G401 (cell line): ENCODE measurements at places on chromosomes 3 and 15. TPM values are rescaled to one million over a fixed set of nuclear protein-coding genes. Genes with fewer than 3 reads are reported as not detected.

DNA sequence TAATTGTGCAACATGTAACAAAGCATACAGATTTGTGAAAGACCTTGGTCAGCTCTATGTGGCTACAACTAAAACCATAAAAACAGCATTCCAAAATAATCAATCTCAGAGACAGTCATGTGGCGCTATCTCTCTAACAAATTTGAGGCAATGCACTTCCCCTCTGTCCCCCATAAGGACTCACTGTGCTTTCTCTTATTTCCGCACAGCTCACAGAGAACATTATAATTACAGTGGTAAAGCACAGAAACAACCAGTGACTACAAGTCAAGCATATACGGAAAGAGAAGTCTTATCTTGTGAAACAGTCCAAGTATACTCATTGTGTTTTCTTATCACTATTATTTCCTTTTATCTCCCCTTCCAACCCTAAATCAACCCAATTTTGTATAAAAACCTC, 64.3 kb downstream of the RYK start:
- no peak for DNase-seq

Gene TLR9
- 0.07 TPM in 1 of 2 replicates, not detected in the other for total RNA-seq

Gene SERINC4
- total RNA-seq, result not detected in 2 replicates

DNA sequence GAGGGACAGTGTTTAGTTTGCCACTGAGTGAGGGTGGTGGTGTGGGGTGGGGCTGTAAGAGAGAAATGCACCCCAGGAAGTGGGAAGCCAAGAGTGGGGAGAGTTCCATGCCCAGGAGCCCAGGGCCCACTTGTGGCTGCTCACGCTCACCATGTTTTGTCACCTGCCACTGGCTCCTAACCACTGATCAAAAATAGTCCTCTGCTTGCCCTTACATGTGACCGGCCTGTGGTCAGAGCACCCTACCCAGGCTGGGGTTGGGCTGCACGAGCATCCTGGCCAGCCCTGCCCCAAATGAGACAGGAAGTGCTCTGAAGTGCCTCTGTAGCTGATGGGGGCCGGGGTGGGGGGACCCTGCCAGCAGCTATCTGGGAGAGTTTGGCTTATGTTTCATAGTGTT, 216.3 kb downstream of the RPLP1 start:
- DNase-seq, result no peak

DNA sequence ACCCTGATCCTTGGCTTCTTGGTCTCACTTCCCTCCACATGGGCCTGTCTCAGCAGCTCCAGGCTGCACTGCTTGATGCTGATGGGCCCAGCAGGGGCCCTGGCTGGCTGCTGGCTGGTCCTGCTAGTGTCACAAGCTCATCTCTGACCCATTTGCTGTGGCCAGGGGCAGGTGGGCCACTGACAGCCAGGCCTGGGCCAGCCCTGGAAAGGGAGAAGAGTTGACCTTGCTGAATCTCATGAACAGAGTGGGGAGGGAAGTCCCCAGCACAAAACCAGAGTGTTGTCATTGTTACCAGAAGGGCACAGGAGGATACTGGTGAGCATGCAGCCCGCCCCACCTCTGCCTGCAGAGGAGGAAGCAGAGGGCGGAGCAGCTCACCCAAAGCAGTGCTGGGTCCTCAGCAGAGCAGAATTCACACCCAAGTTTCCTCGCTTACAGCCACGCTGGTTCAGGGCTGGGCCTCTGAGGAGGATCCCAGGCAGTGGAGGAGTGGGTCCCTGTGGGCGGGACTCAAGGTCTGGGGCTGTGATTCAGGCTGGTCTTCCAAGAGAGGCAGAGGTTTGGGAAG, 7.6 kb upstream of the KLF15 start:
- DNase-seq, result no peak

DNA sequence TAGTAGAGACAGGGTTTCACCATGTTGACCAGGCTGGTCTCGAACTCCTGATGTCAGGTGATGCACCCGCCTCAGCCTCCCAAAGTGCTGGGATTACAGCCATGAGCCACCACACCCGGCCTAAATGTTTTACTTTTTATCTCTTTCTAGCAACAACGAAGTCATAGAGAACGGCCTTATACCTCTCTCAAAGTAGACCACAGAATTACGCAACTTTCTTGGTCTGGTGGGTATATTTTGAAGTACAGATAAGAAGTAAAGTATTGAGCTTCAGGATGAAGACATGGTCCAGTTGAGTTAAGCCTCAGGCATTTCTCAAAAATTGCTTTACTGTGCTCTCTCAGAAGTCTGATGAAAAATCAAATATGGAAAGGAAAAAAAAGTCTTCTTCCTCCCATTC, 30.6 kb downstream of the FAM240A start:
- DNase-seq, result no peak

DNA sequence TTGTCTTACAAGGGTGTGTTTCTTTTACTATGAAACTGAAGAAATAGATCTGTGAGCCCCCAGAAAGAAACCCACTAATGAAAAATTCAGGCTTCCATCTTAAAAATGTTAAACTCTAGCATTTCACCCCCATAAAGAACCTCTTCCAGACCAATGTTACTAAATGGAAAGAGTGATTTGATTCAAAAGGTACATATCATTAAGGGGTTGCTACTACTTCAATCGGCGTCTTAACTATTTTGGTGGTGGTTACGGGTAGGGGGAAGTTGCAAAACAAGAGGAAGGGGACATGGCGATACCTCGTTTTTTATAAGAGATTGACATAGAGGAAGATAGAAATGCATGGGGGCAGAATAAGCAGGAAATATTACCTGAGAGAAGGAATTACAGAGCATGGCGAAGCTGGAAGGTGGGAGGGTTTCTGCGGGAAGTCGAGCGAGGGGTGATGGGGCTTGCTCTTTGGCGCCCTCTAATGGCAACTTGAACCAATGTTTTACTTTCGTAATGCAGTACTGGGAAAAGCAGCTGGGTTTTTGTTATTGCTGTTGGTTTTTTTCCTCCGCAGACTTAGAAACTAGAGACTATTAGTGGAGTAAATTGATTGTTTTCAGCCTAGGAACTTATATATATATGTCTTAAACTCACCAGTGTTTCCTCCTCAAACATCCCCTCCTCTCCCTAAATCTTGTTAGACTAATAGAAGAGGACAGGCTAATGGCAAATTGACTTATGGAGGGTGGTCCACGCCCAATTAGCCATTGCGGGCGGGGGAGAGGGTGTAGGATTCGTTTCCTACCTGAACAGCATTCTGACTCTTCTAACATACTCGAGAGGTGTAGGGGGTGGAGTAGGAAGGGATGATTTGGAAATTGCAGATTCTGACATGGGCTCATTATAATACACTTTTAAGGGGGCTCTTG, 11.3 kb upstream of the SOX2 start:
- DNase-seq, result peak; percentile 48

- peak; percentile 90 for DNase-seq
Measured at GRCh38 chr3:137032465-137033120, 74.8 kb downstream of the IL20RB start.
